ENCODE measurements at places on chromosomes 2 and 18.
A peak's percentile ranks its signal among the peaks of the same experiment; 100 is the strongest.

DNA sequence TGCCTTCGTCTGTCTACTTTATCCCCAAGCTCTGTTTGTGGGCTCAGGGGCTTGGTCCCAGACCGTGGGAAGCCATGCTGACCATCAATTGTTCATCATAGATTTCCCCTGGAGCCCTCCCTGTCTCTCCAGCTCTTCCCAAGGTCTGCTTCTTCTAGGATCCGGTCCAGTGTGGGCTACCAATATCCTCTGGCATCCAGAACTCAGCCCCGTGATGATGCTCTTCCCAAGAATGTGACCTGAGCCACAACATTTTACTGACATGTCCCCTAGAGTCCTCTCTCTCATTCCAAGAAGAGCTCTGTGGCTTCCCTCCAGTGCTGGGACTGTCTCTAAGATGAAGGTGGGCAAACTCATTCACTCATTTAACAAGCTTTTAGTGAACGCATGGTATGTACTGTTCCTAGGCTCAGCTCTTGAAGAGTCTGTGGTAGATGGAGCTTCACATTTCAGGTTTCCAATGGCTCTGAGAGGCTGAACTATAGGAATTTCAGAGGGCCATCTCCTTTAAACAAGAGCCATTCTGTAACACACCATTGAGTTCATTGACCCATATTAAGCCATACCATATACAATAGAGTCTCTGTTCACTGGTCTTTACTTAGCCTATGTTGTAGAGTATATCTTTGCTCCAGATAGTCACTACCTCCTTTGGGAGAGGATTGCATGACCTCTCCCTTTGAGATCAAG lies 142.0 kb upstream of the APCDD1 start:
- no peak for DNase-seq

DNA sequence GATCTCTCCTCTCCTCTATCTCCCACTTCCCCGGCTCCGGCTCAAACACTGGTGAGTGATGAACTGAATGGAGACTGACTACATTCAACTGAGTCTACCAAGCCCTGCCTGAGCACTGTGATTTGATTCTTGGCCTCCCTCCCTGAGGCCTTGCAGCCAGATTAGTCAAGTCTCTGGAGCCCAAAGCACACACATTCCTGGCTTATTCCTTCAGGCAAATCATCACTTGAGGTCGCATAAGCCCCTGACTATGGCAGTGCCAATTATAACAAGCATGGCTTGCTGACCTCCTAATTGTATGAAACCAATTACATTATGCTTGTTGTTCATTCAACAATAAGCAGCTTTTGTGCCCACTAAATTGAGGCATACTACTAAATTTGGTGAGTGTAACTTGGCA lies 34.6 kb downstream of the EFEMP1 start:
- no peak for DNase-seq

DNA sequence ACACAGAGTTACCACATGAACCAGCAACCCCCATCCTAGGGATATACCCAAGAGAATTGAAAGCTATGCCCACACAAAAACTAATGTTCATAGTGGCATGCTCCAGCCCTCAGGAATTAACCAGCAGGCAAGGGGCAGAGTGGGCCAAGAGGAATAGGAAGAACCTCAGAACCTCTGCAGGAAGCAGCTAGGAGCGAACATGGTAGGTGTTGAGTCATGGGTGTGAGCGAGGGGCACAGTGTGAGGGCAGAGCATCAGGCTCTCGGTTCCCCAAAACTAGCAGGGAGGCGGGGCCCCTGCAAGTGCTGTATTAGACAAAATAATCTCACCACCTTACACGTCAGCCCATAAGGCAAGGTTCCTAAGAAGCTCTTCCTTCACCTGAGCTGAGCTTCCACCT lies 5.6 kb upstream of the RUFY4 start:
- no peak for DNase-seq

DNA sequence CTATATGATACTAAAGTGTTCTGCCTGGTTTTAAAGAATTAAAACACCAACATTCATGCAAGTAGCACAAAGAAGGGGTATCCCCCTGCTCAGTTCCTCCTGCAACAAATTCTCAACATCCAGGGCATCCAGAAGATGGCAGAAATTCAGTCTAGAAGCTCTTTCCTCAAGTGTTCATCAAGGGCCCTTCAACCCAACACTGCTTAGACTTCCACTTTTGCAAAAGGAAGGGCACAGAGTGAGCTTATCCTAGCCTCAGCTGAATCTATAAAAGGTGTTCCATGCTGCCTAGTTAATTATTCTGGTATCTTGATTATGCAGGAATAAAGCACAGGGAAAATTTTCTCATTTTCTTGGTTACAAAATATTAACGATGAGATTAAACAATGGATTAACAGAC lies 275.8 kb upstream of the CRIM1 start:
- no peak for DNase-seq

DNA sequence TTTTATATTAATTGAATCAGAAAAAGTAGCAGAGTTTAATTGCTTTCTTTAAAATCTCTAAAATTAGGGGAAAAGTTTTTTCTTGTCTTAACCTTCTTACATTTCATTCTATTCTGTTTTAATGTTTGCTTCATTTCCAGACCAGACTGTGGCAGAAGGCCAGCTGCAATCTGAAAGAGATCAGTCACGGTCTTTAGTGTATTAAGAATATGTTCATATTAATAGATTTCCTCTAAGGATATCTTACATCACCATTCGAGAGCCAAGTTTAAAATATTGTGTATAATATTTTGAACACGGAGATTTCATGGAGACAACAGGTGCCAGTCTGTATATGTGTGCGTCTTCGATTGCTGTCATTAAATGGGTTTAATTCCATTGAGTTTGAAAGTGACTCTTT lies 230.9 kb upstream of the ZSWIM2 start:
- no peak for DNase-seq

- DNase-seq, result peak; percentile 95
Observed at GRCh38 chr2:74186038-74186437, 7.4 kb upstream of the MOB1A start.

DNA sequence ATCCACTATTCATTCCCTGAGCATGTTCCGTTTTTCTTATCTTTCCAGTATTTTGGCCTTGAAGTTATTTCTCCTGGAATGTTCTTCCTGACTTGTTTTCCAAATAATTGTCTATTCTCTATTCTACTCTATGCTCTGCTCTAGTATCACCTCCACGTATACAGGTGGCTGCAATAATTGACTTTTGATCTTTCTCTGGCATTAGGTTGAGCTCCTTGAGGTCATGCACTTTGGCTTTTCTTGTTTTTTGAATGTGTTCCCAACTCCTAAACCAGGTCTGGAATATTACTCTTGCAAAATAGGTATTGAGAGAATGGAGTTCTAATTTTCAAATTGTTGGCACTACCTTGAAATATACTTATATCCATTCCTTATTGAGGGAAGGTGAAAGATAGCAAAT lies 550.4 kb downstream of the CNTNAP5 start:
- no peak for DNase-seq

DNA sequence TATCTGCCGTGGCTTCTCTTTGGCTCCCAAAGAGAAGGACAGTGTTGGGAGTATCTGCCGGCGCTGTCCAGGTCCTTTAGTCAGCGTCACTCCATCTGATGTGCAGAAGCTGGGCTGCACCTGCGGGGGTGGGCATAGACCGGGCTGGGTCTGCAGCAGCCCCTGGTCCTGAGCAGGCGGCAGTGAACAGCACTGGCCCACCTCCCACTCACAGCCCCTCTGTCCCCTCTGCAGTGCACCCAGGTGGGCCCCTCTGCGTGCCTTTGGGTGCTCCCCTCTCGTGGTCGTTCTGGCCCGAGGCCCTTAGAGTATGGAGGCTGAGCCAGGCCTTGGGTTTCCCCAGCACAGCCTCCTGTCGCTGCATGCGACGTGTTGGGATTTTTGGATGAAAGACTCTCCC lies 95.7 kb downstream of the USP40 start:
- DNase-seq, result no peak

DNA sequence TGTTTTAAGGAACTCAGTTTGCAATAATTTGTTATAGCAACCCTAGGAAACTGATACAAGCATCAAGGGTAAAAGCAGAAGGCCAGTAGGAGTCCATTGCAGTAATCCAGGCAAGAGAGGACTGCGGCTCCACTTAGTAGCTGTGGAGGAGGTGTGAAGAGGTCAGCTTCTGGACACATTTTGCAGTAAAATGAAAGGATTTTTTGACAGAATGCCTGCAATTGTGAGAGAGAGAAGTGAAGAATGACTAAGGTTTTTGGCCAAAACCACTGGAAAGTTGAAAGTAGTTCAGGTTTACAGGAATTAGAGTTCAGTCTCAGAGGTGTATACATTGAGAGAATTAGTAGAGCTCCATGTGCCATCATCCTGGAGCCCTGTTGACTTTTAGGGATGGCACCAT lies 129.5 kb downstream of the RHBDD1 start:
- DNase-seq, result no peak

DNA sequence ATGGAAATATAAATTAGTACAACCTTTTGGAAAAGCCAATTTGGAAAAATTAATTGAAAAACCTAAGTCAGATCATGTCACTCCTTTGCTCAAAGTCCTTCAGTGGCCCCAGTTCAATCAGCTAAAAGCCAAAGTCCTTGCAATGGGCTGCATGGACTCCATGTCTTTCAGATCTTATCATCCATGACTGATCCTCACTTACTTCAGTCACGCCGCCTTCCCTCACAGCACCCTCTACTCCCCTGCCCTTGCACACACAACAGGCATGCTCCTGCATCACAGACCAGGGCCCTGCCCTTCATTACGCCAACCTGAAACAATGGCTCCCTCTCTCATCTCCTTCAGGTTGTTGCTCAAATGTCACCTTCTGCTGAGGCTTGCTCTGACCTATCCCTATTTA lies 15.6 kb downstream of the KANSL3 start:
- DNase-seq, result no peak

DNA sequence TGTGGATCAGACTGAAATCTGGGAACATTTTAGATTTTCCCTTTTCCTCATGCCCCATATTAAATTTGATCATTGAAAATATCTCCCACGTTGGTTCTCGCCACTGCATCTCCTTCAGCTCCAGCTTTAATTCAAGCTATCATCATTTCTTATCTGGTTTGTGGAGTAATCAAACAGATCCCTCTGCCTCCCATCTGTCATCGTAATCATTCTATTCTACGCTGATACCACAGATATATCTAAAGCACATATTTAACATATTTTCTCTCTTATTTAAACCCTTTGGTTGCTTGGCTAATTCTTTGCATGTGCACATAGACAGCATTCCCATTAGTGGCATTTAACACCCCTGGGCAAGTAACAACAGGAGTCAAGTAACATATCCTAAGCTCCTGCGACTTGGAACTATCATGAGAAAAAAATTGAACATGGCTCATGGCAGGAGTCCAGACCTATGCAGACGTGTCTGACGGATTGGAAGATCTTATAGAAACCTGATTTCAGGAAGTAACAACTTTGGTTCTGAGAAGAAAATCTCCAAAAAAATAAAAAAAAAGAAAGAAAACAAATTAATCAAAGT lies 158.8 kb upstream of the KYNU start:
- no peak for DNase-seq

DNA sequence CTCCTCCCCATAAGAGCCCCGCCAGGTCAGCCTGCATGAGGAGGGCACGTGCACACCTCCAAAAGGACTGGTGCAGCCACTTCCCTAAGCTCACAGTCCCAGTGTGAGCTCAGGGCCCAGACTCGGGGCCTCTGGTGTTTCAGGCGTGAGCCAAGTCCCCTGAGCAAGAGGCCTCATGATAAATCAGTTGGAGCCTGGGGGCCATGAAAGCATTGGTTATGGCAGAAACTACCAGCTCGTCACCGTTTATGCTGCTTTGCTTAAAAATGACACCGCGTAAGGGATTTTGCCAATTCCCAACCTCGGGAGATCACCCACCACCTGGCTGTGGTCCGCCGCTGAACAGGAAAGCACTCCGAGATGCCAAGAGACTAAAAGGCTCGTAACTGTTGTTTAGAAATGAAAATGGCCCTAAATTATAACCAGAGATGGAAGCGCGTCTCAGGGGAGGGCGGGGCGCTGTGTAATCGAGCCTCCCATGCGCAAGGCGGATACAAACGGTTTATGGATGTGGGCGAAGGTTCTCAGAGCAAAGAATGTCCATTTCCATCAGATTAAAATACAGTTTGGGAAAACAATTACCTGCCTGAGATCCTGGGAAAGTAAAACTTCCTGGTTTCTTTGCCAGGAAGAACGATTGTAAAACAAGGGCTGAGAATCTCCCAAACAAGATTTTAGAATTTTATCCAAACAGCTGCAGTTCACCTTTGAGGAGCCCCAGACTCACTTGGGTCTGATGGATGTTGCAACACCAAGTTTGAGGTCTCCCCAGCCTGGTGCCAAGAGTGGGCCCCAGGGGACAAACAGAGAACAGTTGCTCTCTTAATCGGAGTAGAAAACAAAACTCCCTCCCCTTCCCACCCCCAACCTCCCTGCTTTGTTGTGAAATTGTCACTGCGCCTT lies 141.4 kb downstream of the BCL2 start:
- DNase-seq, result no peak

DNA sequence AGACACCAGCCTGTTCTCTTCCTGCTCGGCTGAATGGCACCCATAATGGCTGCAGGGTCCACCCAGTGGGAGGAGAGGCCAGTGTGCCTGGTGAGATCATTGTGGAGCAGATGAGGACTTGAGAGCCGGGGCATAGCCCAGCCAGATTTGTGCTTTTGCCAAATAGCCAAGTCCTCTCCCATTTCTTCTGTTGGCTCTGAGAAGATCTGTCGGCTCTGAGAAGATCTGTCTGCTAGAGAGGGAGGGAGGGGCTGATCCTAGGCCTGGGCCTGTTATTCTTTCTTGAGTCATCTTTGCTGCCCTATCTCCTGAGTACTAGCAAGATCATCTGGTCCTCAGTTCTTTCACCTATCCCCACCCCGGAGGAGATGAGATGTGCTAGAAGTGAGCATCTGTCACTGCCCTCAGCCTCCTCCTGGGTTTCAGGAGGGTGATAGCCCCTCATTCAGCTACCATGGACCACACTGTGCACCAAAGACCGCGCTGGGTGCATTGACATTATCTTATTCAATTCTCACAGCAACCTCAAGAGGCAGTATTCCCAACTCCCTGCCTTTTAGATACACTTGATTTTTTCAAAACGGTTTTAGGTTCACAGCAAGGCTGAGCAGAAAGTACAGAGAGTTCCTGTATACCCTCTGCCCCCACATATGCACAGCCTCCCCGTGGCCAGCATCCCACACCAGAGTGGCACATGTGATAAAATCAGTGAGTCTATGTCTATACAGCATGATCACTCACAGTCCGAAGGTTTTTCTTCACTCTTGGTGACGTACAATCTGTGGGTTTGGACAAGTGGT lies 98.6 kb downstream of the CAPN13 start:
- DNase-seq, result no peak

- DNase-seq, result no peak
Observed at GRCh38 chr2:70035344-70035844, 51.9 kb upstream of the PCBP1 start.

DNA sequence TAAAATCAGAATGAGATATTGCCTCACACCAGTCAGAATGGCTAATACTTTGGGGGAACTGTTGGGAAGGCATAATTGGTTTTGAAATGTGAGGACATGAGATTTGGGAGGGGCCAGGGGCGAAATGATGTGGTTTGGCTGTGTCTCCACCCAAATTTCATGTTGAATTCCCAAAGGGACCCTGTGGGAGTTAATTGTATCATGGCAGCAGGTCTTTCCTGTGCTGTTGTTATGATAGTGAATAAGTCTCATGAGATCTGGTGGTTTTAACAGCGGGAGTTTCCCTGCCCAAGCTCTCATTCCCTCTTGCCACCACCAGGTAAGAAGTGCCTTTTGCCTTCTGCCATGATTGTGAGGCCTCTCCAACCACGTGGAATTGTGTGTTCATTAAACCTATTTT lies 59.6 kb downstream of the CSRNP3 start:
- no peak for DNase-seq
